ENCODE measurements at places on chromosomes 6 and 20. TPM values are rescaled to one million over a fixed set of nuclear protein-coding genes. Genes with fewer than 3 reads are reported as not detected.

- peak; percentile 2 for DNase-seq
These were observed 7.0 kb upstream of the NINL start for GRCh38 chr20:25592135-25592852.

- no peak for DNase-seq
These were observed 149.9 kb downstream of the RALGAPA2 start for GRCh38 chr20:20562507-20562906.

- DNase-seq = no peak
These were observed 147.2 kb downstream of the DOK5 start for GRCh38 chr20:54622333-54623295.

- DNase-seq = no peak
These were observed 7.6 kb upstream of the HLA-DRA start for GRCh38 chr6:32432050-32432450.

DNA sequence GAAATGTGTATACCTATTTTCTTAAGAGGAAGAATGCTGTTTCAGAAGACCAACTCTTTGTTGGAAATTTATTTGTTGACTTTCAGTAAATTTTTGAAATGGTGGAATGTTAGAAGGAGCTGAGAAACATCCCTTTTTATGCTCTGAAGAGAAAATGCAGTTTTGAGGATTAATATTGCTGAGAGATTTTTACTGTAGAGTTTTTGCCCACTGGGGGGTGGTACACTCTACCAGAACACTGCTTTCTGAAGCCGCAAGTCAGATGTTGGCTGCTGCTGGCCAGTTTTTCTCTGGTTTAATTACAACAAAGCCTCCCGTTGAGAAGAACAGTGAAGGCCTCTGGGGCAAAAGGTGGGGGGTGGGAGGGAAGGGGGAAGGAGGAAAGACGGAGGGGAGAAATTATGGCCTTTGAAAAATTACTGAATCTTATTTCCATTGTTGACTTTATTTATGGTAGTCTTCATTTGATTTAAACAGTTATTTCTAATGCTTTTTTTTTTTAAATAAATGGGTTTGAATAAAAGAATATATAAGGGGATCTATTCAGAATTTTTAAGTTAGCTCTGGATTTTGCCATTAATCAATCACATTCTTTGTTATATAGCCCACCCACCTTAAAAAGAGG lies 3.0 kb downstream of the FLRT3 start:
- no peak for DNase-seq

DNA sequence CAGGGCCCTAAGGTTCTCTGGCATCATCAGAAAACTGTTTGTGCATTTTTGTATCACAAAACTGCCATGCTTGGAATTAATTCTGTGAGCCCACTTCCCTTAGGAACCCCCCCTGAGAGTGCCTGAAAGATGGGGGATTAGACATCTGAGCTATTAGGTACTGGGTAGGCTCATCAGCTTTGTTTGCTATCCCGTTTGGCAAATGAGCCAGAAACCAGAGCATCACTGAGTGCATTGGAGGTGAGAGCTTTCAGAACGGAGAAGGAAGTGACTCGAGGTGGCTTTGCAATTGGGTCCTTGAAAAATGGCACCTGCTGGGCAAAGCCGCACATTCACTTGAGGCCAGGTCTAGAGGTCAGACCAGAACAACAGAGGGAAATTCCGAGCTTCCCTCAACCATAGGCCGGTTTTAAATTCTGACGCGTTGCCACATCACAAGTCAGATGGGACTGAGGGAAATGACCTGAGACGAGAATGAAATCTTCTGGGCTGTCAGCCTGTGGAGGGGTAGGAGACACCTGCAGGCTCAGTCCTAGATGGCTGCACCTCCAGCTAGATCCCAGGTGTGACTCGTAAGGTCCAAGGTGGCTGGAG lies 8.4 kb upstream of the GLP1R start:
- DNase-seq = no peak

DNA sequence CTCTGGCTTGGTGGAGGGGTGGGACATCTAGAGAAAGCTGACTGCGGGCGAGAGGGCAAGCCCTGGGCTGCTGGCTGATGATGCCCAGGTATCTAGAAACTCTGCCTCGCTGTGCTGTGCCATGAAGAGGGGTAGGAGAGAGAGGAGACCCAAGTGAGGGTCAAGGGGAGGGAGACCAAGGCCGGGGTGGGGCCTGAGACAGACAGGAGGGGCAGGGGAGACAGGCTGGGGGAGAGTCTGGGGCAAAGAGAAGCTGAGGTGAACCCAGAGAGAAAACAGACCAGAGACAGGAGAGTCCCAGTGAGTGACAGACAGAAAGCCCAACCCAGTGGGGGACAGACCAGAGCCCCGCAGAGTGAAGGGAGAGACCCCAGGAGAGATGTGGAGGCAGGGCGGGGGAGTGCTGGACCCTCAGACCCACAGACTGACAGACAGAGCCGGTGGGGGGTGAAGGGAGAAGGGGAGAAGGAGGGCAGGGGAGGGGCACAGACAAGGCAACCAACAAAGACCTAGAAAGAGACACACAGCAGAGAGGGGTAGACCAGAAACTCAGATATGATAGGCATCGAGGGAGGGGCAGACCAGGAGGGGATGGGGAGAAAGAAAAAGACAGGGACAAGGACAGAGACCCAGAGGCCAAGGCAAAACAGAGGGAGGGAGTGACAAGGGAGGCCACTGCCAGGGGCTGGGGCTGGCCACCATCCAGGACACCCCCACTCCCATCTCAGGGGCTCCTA lies 5.9 kb downstream of the TEAD3 start:
- no peak for DNase-seq

Gene DEFB132
- total RNA-seq = not detected

Gene HSPA1L
- 2.2 TPM for total RNA-seq

Gene GATA5
- not detected for total RNA-seq

All from lower leg skin (tissue), 4 donors.